ENCODE measurements at places on chromosomes 16 and 17.

- no peak for DNase-seq
Measured at GRCh38 chr16:31143694-31144148, 6.1 kb downstream of the PRSS36 start.

DNA sequence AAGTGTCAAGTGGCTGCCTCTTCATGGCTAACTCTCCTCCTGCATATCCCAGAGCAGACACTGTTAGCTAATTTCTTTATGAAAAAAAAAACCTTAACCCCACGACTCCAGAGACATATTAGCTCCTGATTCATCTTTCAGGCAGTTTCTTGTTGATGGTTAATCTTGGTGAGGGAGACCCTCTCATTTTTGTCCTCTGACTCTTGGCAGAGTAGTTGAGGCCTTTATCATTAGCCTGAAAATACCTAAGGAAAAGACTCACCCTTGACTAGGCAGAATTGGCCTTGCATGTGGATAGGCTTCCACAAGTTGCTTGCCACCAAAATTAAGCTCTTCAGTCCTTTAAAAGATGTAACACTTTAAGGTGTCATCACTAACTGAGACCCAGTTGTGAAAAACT is 4.0 kb downstream of the CRYBA1 start:
- no peak for DNase-seq

DNA sequence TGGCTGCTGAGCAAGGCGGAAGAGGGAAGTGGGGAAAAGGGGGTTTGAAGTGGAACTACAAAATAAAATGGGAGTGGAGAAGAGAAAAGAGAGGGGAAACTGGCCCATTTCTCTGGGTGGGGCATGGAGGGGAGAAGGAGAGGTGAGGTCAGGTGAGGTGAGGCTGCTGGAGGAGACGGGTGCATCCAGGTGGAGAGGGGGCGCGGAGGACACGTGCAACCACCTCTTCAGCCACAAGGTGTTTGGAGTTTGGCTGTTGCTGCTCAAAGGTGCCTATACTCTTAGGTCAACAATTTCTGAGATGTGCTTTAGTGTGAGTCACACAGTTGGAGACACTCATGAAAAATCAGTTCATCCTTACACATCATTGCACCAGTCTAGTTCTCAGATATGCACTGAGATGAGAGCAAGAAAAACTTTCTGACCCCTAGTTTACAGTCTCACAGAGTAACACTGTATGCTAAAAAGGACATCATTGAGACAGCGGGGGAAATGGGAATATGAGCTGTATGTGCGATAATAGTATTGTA is 4.8 kb downstream of the SLC6A4 start:
- DNase-seq = no peak

GRCh38 chr16:67248401-67249177 is at the start of gene SLC9A5:
Gene SLC9A5 (plus strand): TSS chr16:67248979. CDS start chr16:67249015, 36 bp downstream.
- DNase-seq = no peak

- DNase-seq = no peak
Measured at GRCh38 chr16:17544785-17545184, 74.0 kb upstream of the XYLT1 start.

DNA sequence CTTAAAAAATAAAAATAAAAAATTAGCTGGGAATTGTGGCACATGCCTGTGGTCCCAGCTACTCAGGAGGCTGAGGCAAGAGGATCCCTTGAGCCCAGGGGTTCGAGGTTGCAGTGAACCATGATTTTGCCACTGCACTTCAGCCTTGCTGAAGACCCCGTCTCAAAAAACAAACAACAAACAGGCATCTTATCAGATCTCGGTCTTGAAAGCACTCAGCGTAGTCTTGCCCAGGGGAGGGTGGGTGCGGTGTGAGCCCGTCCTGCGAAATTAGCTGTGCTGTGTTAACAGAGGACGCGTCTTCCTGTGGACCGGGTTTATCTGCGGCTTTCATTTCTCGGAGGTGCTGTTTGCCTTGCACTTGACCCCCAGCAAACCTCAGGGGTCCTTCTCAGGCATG is 5.4 kb downstream of the GAA start:
- DNase-seq = no peak

DNA sequence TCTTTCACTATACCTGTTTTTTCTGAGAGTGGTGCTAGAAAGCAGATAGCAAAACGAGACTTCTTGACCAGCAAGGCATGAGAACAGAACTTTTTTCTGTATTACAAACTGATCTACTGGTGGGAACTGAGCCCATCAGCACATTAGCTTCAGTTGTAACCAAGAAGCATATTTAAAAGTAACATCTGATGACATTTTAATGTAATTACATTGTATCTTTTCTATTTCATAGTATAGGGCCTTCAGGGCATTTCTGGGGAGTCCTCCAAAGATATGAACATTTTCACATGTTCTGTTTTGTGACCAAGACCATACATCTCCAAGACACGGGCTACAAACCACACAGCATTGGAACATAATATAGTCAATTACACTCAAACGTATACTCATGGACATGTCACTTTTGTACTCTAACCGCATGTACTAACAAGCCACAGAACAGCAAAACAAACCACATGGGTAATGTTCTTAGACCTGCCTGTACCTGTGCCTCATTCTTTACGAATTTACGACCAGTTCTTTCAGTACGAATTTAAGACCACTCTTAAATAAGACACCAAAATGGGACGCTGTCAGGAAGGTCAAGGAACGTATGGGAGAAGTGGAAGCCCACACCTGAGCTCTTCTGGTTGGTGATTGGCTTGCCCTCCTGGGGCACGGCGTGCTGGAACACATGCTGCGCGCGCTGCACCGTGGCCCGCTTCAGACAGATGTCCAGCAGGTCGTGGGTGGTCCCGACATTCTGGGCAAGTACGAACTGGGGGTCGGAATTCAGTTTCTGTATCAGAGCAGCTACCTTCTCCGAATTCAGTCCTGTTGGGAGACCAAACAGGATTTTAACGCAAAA is 825 bp downstream of the BLMH start:
- DNase-seq = peak; percentile 23

DNA sequence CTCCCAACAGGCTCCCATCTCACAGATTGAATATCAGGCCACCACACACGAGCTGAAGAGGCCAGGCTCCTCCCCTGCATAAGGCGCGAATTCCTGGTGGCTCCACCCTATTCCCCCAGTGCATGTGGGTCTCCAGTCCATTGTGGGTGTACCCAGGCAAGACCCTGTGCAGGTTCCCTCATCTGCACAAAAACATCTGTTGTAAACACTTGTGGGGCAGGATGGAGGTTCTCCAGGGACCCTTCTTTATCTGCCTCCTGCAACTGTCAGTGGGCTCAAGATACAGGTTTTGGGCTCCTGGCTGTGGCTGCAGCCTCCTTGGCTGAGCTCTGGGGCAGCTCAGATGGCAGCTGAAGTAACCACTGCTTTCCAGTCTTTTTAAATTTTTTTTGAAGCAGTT is 17.6 kb upstream of the LGALS9 start:
- no peak for DNase-seq

- no peak for DNase-seq
Measured at GRCh38 chr17:61383689-61384201, 15.9 kb upstream of the TBX2 start.

GRCh38 chr17:42618442-42619150 is 9.1 kb downstream of the TUBG1 start:
- DNase-seq = peak; percentile 81

DNA sequence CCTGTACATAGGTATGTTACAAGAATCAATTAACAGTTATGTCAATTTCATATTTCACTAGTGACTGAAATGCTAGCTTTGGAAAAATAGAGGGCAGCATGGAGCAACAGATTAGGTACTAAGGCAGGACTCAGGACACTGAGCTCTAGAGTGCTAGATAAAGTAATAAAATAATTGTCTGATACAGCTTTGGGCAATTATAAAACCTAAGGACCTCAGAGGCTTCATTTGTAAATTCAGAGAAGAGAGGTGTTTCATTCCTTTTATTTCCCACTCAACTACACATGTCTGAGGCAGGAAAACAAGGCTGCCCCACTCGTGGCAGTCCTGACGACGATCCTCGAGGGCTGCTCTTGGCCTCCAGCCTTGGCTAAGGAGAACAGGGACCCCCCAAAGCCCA is 81.5 kb downstream of the CA4 start:
- DNase-seq = no peak

- DNase-seq = no peak
Measured at GRCh38 chr17:28549236-28550132, 2.9 kb downstream of the UNC119 start.

DNA sequence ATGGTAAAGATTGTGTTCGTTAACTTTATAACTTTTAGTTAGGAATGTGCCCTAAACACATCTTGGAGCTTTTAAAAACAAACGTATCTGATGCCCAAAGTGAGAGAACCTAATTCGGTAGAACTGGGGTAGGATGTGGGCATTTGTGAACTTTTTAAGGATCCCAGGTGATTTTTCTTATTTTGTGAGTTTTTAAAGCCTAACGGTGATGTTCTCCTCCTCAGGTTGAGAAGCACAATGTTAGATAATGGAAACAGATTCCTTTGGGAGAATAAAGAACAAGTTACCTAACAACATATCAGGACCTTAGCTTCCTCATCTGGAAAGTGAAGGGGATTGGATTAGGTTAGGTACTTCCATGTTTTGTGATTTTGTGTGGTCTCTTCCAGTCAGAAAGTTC is 687 bp downstream of the SAP30BP start:
- no peak for DNase-seq

GRCh38 chr16:2427526-2427925 is 1.7 kb upstream of the CCNF start:
- no peak for DNase-seq

- DNase-seq = no peak
Measured at GRCh38 chr17:77798481-77798880, 160.0 kb upstream of the TNRC6C start.

GRCh38 chr17:21042458-21043295 is at the start of gene USP22:
Gene USP22 (minus strand): TSS chr17:21043011. CDS start chr17:21042835, 176 bp downstream.
- DNase-seq = peak; percentile 68

DNA sequence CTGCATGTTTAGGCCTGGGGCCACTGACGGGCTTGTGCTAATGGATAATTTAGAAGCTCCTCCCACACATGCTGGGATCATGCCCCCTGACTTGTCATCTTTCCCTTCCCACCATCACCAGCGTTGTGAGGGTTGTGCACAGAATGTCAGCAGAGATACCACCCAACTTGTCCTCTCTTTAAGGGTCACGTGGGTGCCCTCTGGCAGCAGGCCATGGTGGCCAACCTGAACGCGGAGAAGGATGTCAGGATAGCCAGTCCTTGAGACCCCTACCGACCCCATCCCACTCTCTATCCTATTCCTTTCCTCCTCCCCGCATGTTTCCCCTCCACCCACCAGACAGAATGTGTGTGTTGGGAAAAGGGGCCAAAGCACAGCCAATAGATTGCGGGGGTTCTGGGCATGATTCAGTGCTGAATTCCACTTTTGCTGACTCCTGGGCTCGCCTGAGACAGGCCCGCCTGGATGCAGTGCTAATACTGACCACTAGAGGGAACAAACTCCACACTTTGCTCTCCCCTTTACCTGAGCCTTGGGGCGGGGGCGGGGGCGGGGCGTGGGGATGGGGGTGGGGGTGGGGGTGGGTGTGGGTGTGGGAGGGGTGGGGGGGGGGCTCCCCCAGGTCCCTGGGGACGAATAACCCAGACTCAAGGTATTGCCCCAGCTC is at the start of gene GH2:
GH2 (minus strand) TSS at position 10 of the 667 bp plus-strand sequence. CDS start 143 bp downstream, outside the sequence.
- no peak for DNase-seq

DNA sequence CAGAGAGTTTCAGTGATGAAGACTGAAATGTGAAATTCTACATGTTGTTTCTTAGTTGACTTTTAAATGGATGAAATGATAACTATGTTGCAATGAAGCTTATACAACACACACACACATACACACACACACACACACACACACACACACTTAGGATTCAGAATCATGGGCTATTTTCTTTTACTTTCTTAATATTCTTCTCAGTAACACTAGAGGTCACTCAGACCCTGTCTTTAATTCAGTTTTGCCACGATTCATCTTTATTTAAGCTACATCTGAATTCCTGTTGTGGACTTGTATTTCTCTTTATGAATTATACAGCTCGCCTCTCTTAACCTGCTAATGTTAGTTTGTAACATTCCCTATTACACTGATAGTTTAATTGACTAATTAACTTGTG is 109.6 kb upstream of the GOT2 start:
- DNase-seq = no peak

- no peak for DNase-seq
Measured at GRCh38 chr17:69723741-69724140, 309.2 kb downstream of the MAP2K6 start.

DNA sequence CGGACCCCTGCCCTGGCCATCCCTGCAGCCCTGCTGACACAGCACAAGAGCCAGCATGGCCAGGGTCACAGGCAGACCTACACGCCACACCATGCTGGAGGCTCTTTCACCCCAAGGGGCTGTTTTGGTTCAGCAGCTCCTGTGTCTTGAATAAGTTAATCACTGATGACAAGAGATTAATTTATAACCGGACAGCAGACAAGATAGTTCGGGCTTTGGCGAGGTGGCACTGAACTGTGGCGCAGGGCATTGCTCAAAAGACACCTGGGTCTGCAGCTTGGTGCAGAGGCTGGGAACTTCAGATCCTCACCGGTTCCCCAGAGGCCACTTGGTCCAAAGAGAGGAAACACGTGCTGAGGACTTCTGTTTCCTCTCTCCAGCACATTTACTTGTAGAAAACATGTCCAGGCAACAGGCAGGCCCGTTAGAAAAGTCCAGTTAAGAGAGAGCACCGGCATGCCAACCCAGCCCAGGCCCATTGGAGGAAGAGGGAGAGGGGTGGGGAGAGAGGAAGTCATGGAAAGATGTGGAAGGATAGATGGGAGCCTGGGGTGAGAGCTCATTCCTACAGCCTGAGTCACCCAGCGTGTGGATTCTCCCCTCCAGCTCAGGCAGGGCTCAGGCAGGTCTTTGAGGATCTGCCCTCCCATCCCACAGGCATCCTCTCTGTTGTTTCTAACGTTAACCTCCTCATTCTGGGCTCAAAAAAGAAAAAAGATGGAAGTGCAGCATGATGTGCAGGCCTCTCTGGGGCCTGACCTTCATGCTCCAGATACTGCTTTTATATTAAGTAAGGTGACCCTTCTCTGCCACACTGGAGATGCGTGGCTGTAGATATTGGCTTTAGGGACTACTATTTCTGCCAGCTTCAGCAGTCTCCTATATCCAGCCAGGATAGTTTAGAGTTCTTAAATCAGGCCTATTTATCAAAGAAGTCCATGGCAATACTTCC is 80.0 kb upstream of the HNF1B start:
- DNase-seq = no peak

- DNase-seq = no peak
Measured at GRCh38 chr17:27496005-27496404, 39.8 kb downstream of the KSR1 start.

GRCh38 chr17:36152639-36153120 is 23.8 kb downstream of the TBC1D3B start:
- DNase-seq = no peak
